Cardiac muscle cell (in vitro differentiated cells and primary cell): ENCODE measurements at places on chromosomes 5 and 9. TPM values are rescaled to one million over a fixed set of nuclear protein-coding genes. Genes with fewer than 3 reads are reported as not detected.

ZNF483 gene
- 2.2 and 3.8 TPM in 2 replicates for polyA plus RNA-seq

- no peak for DNase-seq
These were observed 7.0 kb downstream of the IGFBPL1 start for GRCh38 chr9:38417003-38417945.

- DNase-seq = no peak
These were observed 223.5 kb upstream of the DAB2 start for GRCh38 chr5:39648085-39648847.

NRG2 gene
- polyA plus RNA-seq = 13.5 and 14.5 TPM in 2 replicates

DNA sequence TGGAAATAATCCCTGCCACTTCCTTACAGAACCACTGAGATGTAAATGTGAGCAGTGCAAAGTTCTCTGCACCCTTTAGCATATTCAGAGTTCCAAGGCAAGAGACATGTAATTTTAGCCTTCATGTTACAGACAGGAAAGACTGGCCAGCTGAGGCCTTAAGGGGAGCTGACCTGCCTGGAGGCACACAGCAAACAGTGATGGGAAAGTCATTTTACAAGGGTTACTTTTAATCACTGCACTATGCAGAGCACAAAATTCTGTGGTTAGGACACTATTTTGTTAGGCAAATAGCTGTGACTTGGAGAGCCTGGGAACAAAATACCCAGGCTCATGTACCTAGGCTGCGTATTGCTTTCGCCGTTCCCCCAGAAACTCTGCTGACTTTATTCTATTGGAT, 30.2 kb upstream of the TNIP1 start:
- DNase-seq = no peak

MLLT3 gene
- polyA plus RNA-seq = 40.0 and 51.5 TPM in 2 replicates

FOXD4L6 gene
- polyA plus RNA-seq = 0.23 TPM in 1 of 2 replicates, not detected in the other

DNA sequence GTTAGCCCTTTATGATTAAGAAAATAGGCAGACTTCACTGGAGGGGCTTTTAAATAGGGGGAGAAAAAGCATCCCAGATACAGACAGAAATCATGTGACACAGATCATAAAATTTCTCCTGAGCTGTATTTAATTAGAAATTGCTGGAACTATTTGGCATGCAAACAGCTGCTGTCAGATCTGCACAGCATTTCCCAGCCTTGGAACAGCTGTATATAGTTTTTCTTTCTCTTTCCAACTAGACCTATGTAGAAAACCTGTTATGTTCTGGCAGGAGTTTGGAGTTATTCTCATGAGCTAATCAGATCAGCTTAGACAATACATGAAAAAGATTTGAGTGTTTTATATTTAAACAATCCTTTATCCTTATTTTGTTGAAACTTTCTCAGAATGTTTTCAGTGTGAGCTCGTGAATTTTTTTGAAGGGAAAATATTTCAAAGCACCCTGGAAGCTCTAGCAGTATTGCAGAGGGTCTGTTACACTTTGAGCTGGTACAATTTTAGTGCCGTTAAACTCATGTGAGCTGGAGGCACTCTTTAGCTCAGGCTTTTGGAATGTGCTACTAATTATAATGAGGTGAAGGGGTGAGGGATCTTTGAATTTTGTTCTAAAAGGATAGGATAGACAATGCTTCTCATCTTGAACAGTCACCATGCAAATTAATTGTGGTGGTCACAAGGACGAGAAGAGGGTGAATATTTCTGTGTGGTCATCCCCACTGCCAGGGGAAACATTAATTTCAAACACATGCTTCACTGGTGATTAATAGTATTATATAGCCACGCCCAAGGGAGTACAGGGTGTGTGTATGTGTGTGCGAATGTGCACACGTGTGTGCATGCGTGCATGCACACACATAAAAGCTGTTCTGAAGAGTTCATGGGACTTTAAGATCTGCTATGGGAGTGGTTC, 239.4 kb upstream of the FBXL7 start:
- DNase-seq = no peak

DNA sequence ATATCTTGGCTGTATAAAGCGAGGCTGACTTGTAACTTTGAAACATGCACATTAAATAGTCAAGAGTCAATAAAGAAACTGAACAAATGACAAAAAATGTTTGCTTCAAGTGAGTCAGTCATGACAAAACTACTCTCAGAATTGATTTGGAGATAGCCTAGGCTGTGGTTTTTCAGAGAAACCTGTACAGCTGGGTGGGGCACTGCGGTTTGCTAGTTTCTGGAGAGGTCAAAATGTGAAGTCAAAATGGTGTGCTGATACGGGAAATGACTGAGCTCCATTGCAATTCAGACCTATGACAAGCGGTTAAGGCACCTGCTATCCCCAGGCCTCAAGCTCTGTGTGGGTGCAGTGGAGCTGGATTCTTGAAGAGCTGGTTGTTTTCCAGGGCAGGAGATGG, 10.3 kb upstream of the CD180 start:
- DNase-seq = no peak

DNA sequence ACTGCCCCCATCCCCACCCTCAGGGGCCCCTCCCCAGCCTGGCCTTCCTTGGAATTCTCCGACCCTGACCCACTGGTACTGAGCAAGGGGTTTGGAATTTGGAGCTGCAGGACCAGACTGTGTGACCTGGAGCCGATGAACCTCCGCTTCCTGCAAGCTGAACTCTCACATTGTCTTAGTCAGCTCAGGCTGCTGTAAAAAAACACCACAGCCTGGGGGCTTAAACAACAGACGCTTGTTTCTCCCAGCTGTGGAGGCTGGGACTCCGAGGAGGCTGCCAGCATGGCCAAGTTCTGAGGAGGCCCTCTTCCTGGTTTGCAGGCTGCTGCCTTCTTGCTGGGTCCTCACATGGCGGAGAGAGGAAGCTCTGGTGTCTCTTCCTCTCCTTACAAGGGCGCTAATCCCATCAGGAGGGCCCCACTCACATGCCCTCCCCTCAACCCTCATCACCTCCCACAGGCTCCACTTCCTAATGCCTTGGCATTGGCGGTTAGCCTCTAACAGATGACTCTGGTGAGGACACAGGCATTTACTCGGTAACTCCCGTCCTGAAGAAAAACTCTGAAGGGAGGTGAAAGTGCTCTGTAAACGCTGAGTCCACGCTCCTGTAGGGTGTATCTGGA, 42.4 kb downstream of the C5orf15 start:
- DNase-seq = no peak

DNA sequence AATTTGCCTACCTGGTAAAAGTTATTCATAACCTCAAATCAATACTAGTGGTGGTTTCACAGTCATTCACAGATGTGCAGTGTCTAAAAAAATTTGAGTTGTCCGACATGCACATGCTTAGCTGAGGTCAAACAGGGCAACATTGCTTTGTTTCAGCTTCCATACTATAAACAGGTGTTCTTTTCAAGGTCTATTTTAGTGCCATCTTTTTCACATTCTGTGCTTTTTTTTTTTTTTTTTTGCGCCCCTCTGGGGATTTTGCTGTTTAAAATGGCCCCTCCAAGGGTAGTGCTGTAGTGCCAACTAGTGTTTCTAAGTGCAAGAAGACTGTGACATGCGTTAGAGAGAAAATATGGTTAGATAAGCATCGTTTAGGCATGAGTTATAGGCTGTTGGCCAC, 14.5 kb downstream of the PHAX start:
- no peak for DNase-seq

DNA sequence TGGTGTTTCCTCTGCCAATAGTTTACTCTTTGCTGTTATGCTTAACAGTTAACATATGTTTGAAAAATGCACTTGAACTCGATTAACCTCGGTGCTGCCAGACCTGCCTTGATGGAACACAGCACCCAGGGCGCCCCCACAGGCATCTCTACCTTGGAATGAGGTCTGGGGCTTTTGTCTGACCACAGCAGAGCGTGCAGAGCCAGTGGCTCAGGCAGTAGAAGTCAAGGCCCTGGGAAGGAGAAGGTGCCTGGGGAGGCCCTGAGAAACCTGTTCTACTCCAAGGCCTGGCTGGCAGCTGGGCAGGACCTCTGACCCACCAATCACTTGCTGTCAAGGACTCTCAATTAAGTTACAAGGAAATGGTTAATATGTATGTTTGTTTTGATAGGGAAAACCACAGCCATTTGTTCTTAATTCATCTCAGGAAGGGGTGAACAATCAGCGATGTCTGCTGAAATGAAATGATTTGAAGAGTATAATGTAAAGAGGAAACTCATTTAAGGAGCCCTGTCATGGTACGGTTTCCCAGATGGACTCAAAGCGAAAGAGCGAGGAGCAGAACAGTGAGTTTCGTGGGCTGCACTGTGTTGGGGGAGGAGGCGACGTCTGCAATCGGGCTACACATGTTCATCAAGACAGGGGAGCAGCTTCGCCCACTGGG, 21.9 kb downstream of the MACROH2A1 start:
- DNase-seq = no peak

DNA sequence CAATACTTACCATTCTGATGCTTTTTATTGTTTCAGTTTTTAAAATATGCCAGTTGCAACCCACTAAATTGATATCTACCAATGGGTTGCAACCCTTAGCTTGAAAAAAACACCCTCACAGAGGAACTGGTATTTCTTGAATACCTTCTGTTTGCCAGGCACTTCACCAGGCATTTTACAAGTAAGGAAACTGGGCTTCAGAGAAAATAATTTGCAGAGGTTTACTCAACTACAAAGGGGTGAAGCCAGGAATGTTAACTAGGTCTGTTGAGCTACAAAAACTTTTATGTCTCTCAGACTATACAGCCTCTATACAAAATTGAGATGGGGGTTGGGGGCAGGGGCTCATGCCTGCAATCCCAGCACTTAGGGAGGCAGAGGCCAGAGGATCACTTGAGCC, 65.0 kb downstream of the STX17 start:
- no peak for DNase-seq

DNA sequence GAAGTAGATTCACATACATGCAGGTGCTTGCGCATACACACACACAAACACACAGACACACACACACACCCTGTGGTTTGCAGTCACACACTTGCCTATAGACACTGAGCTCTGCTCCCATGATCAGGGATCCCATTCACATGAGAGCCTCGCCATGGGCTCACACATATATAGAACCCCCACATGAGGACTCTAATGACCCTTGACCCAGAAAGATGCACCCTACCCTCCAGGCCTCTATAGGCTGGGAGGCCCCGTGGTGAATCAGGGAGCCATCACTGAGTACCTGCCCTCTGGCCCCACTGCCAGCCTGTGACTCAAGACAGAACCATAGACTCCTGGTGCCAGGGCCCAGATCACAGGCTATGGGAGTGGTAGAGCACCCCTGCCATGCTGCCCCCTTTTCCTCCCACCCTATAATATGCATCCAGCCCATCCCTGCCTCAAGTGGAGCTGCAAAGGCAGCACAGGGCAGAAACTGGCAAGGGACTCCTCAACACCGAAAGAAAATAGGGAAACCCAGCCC, 3.3 kb upstream of the AQP3 start:
- no peak for DNase-seq
